Activated naive CD4-positive, alpha-beta T cell treated with Interleukin-2 at 50 U/mL for 16 hours (primary cell): ENCODE measurements at places on chromosomes 12 and 14.

DNA sequence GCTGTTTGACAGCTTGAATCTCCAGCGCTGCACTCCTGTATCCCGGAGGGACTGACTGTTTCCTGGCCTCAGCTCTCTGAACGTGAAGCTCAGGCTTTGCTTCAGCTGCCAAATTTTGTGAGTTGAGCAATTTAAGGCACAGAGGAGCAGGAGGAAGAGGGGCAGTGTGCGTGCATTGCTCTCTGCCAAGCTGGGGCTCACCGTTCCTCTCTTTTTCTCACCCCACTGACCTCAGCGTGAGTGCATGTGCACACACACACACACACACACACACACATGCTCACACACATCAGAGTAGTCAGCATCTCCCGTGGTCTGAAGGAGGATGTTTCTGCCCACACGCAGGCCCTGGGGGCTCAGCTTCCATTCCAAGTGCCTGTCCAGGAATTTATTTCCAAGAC, 27.8 kb upstream of the BDKRB2 start:
- no peak for DNase-seq

GRCh38 chr12:33531261-33531660, 91.6 kb upstream of the SYT10 start:
- no peak for DNase-seq

DNA sequence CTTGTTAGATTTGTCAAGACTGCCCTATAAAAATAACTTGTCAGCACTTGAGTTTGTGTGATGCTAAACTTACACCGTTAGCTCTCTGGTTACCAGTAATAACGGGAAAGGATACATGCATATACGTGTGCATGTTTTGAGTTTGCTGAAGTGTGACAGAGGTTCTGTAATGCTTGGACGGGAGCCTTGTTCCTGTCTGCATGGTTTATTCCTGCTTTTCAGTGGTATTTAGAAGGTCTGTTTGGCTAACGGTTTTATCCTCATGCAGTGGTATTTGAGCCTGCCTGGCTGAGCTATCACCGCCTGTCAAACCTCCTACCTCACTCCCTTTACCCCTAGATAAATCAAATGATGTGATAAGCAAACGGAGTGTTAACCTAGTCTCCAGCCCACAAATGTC, 305.6 kb downstream of the GALC start:
- DNase-seq, result no peak

DNA sequence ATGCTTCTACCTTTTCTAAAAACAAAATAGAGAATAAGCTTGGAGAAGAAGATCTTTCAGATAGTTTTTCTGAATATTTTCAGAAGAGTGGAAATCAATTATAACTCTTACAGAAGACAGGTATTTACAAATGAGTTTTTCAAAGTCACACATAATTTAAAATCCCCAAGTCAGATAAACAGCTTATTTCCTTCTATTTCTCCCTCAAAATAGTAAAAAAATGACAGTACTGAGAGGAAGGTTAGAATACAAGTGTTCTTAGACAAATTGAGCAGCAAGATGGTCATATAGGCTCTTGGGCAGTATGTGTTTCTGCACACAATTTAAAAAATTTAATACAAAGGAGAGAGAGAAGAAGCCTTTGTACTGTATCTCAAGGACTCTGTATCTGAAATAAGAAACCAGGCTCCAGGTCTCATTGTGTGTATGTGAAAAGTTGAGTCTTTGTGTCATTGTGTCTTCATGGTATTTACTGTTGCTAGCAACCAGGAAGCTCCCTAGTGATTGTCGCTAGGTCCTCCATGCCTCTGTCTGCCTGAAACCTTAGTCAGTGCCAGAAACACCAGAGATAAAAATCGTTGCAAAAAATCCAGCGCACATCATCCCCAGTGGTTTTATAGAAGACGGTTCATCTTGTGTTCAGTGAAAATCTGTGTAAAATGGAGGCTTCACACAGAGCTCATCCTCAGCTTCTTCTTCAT, 12.9 kb upstream of the TUBA1A start:
- DNase-seq, result no peak

- no peak for DNase-seq
Observed at GRCh38 chr14:99123208-99123870, 148.7 kb downstream of the BCL11B start.

- no peak for DNase-seq
Observed at GRCh38 chr12:6730169-6730568, 6.3 kb downstream of the COPS7A start.

GRCh38 chr12:131085816-131086591, 132.3 kb downstream of the ADGRD1 start:
- DNase-seq, result no peak

DNA sequence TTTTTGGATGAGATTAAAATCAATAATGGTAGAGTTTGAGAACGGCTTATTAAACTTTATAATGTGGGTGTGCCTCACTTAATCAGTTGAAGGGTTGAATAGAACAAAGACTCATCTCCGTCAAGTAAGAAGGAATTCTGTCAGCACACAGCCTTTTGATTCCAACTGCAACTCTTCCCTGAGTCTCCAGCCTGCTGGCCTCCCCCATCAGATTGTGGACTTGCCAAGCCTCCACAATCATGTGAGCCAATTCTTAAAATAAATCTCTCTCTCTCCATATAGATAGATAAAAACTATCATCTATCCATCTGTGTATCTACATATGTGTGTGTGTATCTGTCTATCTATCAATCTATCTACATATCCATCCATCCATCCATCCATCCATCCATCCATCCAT, 127.4 kb upstream of the BTG1 start:
- DNase-seq, result no peak

DNA sequence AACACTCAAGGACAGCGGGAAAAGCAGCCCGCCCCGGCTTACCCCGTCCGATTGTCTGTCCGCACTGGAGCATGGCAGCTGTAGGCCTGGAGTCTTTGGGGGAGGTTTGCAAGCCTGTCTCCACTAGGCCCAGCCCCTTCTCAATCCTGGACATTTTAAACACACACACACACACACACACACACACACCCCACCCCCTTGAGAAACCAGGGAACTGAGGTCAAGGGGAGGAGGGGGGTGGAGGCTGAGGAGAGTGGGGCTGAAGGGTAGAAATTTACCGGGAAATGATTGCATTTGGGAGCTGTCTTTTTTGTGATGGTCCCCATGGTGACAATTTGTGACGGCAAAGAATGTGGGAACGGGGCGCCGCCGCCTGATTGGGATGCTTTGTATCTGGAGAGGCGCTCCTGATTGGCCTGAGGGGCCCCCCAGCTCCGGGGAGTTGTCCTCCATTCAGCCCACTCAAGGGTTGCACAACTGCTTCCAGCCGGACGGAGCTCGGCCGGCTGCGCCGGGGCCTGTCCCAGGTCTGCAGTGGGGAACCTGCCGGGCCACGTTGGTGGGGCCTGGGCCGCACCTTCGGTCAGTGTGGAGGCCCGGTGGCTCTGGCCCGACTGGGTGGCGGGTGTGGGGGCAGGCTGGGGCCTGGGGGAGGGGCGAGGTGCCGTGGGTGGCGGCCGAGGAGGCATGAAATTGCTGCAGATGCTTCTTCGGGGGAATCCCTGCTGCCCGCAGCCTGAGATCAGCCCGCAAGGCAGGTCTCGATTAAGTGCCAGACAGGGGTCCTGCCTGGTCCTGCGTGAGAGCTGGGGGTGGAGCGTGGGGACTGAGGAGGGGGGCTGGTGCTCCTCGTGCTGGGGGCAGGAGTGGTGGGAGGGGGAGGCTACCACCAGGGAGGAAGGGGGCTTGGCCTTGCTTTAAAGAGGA, at the start of gene FAM181A:
Gene FAM181A (plus strand): TSS at position 472 of the 927 bp plus-strand sequence. CDS start 942 bp downstream, outside the sequence.
- DNase-seq, result no peak

DNA sequence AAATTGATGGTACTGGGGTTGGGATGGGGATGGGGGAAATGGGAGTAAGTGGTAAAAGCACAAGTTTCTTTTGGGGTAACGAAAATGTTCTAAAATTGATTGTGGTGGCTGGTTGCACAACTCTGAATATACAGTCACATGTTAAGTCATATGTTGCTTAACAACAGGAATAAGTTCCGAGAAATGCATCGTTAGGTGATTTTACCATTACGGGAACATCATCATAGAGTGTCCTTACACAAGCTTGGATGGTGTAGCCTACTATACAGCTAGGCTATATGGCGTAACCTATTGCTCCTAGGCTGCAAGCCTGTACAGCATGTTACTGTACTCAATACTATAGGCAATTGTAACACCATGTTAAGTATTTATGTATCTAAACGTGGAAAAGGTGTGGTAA, 31.0 kb downstream of the ITGA7 start:
- no peak for DNase-seq

GRCh38 chr12:13038491-13039161, 5.6 kb upstream of the FAM234B start:
- DNase-seq, result no peak

DNA sequence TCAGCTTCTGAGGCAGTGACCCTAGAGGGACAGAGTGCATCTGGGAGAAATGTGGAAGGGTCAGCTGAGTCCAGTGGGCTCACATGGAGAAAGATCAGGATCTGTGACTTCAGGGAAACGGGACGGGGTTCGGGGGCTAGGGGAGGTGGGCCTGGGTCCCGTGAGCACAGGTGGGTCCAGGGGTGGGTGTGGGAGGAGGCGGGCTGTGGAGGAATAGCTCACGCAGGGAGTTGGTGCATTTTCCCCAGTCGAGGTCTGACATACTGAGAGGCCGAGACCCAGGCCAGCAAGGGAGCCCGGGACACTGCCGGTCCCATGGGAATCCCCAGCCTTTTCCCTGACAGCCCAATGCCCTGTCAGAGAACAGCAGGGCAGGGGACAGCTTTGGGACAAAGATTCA, 93.1 kb downstream of the TNFAIP2 start:
- no peak for DNase-seq

- DNase-seq, result no peak
Observed at GRCh38 chr12:4918950-4919660, 9.4 kb downstream of the KCNA1 start.

DNA sequence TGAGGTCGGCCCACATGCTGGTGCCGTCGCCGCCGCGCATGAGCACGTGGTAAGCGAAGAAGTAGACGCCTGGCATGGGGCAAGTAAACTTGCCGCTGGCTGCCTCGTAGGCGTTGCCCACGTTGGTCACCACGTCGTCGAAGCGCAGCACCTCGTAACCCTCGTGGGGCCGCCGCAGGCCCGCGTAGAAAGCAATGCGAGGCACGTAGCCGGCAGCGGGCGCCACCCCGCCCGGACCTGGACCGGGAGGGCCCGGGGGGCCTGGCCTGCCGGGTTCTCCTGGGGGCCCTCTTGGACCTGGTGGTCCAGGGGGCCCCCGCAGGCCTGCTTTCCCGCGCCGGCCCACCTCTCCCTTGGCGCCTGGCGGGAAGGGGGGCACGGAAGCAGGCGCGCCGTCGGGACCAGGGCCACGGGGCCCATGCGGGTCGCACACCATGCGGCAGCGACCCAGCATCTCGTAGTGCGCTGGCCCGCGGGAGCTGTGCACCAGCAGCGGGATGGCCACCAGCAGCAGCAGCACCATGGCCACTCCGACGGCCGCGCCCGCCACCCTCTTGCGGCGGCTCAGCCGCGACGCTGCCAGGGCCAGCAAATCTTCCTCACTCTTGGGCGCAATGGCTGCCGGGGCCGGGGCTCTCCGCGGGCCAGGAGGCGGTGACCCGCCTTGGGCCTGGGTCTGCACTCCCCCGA, 888 bp downstream of the C1QL4 start:
- DNase-seq, result no peak

DNA sequence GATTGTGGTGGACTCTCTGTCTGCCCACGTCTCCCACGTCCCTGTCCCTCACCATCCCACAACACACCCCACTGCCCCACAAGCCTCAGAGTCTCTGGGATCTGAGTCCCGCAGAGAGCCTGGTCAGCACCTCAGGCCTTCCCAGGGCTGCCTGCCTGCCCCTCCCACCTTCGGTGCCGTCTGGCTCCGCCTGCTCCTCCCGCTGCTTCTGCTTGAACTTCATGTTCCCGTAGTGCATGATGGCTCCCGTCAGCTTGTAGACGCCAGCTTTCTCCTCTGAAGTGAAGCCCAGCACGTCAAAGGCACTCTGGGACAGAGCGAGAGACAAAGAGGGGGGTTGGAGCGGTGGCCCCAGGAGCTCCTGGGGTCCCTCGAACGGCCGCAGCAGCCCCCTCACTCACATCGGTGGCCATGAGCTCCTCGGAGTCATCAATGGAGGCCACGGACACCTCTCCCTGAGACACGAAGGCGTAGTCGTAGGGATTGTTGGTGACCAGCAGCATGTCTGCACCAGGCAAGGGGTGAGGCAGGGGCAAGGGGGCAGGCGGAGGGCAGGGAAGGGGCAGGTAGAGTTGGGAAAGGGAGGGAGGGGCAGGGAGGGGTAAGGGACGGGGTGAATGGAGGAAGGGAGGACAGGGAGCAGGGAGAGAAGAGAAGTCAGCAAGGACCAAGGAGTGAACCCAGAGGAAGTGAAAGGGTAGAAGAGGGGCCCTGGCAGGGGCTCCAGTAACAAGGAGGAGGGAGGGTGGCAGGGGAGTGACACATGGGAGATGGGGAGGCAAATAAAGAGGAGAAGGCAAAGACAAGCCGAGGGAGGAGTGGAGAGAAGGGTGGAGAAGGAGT, 5.6 kb downstream of the MYH6 start:
- no peak for DNase-seq

DNA sequence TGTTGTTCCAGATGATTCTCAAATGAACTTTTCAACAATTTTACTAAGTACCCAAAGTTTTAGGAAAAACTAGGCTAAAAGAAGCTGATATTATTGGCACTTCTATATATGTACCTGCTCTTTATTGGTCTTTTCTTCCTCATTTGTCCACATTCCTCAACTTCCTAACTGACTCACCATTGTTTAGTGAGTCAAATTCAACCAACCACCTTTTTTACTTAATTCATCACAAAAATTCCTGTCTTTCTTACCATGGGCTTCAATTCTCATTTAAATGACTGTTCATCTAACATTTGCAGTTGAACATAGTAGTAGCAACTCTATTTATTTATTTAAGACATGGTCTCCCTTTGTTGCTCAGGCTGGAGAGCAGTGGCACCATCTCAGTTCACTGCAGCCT, 47.6 kb upstream of the SLC2A13 start:
- DNase-seq, result no peak

- no peak for DNase-seq
Observed at GRCh38 chr12:70638639-70639360, 1.6 kb upstream of the PTPRB start.

GRCh38 chr14:42671636-42672035, 1065.0 kb downstream of the LRFN5 start:
- no peak for DNase-seq

DNA sequence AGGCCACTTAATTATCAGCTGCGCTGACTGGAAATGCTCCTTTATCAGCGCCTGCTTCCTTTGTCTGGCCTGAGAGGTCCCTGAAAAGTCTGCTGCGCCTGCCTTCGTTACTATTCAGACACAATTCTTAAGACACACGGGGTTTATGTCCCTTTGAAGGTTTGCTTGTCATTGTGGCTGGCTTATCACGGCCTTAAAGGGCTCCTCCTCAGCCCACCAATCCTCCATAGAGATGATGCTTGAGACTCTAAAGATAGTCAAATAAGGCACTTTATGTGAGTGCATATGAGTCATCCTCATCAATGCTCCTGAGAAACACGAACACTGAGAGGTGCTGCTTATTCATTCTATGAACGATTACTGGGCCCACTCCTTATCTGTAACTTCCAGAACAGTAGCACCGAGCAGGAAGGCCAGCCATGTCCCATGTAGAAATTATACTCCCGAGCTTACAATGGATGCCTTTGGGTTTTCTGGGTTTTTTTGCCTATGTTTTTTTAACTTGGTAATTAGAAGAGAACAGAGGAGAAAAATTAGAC, 1268.2 kb upstream of the TMEM132C start:
- no peak for DNase-seq

GRCh38 chr14:36222337-36222736, 45.8 kb upstream of the PTCSC3 start:
- DNase-seq, result no peak

GRCh38 chr12:78185109-78185508, 354.4 kb downstream of the NAV3 start:
- DNase-seq, result no peak
